Lung microvascular endothelial cell (primary cell): ENCODE measurements at places on chromosomes 7 and 10.

DNA sequence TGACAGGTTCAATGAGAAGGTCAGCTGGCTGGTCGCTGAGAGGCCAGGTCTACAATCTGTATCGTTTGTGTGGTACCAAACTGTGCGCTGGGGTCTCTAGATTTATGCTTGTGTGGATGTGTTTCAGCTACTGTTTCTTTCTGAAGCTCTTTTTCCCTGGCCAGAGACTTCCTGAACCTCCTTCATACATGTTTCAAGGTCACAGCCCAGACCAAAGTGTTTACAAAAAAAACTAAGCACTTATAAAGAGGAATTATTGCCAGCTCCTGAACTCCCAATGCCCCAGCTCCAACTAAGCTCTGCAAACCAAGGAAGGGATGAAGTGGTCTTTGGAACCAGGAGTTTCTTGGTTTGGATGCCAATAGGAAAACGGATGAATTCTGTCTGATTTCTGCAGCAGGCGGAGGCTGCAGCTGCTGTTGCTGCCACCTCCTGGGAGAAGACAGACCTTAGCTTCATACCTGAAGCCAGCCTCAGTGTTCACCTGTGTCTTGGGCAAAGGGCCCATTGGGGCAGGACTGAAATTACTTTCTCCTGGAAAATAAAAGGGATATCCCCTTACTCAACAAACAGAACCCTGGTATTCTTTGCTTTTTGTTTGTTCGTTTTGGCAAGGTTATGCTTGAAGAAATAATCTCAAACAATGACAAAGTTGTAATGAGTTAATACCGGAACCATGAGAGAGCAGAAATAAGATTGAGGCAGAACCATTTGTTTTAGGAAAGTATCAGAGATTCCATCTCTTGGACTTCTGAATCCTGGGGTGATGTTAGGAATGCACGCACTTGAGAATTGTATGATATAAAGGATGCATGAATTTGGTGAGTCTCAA is 24.6 kb upstream of the MKLN1 start:
- DNase-seq = peak; percentile 59

DNA sequence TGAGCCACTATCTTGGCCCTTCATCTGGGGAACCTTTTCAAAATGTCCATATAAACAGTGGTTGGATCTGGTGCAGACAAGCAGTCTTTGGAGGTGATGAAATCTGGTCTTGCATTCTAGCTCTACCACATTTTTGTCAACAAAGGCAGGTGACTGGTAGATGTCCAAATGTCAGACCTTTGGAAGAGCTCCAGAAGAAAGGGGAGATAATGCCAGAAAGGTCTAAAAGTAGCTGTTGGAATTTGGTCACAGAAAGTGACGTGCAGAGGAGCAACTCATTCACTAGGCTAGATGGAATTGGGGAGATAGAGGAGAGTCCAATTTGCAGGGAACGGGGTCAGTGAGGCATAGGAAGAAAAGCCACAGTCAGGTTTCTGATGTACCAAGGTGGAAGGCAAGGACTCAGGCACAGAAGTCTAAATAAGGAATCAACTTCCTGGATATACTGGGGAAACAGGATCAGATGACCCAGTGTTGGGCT is 36.4 kb upstream of the WAC start:
- no peak for DNase-seq

GRCh38 chr7:49187543-49188268 is 263.4 kb downstream of the CDC14C start:
- DNase-seq = no peak

GRCh38 chr7:1940863-1941262 is 270.8 kb downstream of the ELFN1 start:
- no peak for DNase-seq

DNA sequence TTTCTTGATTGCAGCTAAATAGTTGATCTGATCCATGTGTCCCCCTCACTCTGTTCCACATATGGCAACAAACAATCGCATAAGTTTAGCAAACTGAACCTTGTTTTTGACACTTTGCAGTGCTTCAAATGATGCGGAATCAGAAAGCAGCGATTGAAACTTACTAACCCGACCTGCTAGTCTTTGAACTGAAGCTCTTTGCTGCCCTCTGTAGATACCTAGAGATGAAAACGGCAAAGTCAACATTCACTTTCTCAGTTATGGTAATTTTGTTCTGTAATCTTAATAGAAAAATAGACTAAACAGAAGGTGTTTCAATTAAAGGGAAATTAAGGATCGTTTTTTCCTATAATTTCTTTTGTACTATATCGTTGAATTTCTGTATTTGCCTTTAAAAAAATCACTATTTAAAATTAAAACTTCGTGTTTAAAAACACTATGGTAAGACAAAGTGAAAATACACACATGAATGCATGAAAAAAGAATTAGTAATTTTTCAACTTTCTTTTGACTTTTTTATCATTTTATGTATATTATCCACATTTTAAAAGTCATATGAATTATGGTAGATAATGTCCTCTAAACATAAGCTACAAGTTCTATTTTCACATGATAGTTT is 276.5 kb downstream of the MAGI2 start:
- DNase-seq = peak; percentile 36

DNA sequence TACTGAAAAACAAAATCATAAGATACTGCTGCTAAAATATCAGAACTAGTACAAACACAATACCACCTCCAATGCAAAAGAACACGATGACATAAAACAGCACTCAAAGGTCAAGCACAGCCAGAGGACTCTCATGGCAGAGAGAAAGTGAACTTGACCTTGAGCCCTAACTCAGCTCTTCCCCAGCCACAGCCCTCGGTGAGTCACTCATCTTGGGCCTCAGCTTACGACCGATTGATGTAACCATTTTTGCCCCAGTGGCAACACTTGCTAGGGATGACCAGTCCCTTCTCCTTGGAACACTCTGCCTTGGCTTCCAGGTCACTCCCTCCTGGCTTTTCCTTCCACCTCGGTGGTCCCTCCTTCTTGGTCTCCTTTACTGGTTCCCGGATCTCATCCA is 77.8 kb downstream of the JAZF1 start:
- DNase-seq = peak; percentile 56

DNA sequence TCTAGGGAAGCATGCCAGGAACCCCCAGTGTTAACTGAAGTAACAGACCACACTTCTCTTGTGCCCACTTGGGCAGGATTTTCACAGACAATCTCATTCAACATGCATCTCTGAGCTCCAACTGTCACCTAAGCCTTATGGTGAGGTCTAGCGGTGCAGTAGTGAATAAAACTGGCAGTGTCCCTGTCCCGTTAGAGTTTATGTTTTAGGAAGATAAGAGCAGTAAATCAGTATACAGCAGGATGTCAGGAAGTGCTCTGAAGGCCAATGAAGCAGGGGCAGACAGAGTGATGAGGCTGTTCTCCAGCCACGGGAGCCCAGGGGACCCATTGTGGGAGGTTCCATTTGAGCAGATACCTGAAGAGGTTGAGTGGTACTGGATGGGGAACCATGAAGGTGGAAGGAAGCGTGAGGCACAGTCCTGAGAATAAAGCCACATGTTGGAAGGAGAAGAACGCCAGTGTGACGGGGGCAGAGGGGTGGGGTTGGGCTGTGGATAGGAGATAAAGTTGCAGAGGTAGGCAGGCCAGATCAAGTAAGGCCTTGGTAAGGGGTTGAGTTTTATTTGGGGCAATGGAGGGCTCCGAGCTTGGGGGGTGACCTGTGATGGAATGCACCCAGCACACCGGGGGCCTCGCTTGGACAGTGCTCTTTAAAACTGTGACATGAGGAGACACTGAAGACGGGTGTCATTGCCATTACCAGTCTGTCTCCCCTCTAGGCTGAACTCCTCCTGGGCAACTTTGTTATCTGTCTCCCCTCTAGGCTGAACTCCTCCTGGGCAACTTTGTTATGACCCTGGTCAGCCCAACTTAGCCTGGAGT is 6.6 kb downstream of the GDF10 start:
- DNase-seq = no peak

- no peak for DNase-seq
Observed at GRCh38 chr10:1615186-1615954, 122.0 kb downstream of the ADARB2 start.

GRCh38 chr7:113367041-113367586 is 248.8 kb upstream of the SMIM30 start:
- no peak for DNase-seq

GRCh38 chr7:24968165-24968564 is 11.8 kb downstream of the OSBPL3 start:
- no peak for DNase-seq

GRCh38 chr10:44172883-44173607 is 211.9 kb downstream of the CXCL12 start:
- DNase-seq = no peak

DNA sequence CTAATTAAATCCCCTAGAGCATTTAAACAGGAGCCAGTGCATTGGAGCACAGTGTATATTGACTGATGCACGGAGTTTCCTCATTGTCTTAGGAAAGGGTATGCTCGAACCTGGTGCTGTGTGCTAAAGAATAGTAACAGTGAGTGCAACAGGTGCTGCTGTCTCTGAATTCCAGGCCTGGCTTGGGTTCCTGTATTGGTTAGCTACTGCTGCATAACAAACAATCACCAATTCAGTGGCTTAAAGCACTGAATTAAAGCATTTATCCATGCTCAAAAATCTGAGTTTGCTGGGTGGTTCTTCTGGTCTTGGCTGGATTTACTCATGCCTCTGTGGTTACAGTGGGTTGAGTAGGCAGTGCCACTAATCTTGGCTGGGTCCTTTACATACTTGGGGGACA is 1.8 kb upstream of the PNLIPRP1 start:
- DNase-seq = no peak

DNA sequence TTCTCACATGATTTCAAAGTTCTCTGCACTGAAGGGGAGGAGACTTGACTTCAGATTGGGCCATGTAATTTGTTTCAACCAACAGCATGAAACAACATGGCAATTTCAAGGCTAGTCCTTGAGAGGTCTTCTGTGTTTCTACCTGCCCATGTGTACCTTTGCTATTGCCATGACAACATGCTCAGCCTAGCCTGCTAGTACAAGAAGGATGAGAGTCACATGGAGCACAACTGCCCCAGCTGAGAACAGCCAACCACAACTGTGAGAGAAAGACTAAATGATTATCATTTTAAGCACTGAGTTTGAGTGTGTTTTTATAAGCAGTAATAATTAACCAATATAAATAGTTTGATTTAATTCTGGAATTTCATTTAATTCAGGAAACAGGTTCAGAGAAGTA is 41.9 kb downstream of the ANKMY2 start:
- DNase-seq = no peak

- peak; percentile 28 for DNase-seq
Observed at GRCh38 chr10:119778776-119779445, 53.1 kb downstream of the INPP5F start.

DNA sequence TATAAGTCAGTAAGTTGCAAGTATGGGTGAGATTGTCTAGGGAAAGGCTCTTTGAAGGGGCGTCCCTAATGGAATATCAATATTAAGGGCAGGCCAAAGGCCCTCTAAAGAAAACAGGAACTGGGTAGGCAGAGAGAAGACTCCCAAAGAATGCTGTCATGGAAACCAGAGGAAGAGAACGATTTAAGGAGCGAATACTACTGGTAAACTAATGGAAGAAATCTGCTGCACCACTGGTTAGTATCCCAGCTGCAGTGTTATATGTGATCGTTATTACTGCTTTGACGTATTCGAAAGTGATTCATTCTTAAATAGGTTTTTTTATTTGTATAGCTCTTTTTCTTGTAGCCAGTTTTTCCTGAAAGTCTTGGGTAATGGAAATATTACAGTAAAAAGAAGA is 1.3 kb downstream of the CASP2 start:
- DNase-seq = no peak

DNA sequence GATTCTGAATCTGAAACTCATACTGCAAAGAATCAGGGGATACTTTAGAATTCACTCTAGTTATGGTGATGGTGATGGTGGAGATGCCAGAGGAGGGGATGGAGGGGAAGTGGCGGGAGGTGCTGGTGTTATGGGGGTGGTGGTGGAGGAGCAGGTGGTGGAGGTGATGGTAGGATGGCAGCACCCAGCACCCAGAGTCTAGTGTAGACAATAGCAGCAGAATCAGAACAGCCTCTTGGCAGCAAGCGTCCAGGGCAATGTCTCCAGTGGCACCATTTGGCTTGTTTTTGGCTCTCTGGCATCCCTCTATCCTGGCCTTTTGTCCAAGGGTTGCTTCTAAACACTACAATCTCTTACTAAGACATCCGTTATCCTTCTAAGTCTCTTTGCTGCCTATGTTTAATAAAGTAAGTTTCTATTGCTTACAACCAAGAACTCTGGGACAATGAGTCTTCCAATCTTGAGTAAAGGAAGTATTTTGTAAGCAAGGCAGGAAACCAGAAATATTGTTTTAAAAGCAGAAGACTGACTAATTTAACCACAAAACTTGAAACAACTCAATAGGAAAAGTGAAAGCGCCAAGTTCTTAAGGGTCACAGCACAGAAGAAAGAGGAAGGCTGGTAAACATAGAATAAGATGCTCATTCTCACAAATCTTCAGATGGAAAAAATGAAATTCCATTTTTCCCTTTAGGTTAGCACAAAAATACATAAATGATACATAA is 42.4 kb upstream of the GDF10 start:
- DNase-seq = no peak

DNA sequence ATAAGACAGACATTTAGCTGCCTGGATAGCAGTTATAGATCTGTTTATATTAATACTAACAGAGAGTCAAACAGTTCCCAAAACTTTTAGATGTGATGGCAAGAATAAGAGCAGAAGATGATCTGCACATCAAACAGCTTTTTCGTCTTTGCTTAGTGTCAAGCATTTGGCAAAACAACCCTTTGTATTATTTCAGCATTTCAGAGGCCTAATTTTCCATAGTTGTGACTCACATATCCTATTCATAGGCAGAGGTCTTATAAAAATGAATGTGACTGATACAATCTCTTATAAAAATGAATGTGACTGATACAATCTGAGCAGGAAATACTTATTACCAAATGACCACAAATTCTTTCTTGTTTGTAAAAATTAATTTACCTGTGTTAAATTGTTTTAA is 71.2 kb downstream of the LRRTM3 start:
- DNase-seq = no peak

GRCh38 chr10:36720895-36721294 is 404.5 kb upstream of the ANKRD30A start:
- DNase-seq = no peak

DNA sequence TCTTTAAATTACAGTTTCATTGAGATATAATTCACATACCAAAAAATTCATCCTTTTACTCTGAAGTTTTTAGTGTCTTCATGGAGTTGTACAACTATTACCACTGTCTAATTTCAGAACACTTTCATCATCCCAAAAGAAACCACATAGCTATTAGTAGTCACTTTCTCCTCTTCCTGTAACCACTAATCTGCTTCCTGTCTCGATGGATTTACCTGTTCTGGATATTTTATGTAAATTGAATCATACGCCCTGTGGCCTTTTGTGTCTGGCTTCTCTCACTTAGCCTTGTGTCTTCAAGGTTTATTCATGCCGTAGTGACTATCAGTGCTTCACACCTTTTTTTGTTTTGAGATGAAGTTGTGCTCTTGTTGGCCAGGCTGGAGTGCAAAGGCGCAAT is 135.5 kb downstream of the DOCK1 start:
- DNase-seq = no peak
